Esophagus muscularis mucosa (tissue), 4 donors: ENCODE measurements at places on chromosomes 5 and 9. TPM values are rescaled to one million over a fixed set of nuclear protein-coding genes. Genes with fewer than 3 reads are reported as not detected.

DNA sequence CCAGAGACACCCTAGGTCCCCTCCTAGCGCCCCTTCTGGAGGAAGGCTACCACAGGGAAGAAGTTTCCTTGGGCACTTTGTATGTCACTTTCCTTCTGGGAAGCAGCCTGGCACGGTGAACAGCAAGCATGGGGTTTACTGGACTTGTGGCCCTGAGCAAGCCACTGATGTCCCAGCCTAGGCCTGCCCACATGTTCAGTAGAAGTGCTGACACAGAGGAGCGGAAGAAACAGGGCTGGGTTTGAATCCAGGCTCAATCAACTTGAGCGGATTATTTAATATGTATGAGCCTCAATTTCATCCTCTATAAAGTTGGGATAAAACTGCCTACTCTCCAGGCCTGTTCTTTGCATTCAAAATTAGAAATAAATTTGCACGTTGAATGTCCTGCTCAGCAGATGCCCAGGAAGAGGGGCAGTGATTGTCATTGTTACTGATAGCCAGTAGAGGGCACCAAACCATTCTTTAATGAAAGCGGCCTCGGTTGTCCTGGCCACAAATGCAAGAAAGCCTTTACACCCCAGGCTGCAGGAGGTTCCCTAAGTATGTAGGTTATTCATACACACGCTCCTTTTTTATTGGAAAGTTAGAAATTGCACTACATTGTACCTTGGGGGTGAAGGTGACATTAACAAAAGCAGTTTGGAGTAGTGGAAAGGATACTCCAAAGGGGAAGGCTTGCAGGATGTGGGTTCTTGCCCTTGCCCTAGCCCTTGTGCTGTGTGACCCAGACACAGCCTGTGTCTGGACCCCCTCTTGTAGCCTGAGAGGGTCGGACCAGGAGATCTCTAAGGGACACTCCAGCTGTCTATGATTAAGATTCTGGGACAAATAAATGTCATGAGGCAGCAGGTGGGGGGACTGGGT, 13.4 kb upstream of the XPA start:
- H3K36me3 ChIP-seq = no peaks in the 10 kb centered on the region
- no peaks in the 10 kb centered on the region for H3K27me3 ChIP-seq
- no peak overlapping the region for H3K4me3 ChIP-seq
- H3K4me1 ChIP-seq = peaks cover 5% of the 10 kb centered on the region
- DNase-seq = no peak
- H3K27ac ChIP-seq = no peak overlapping the region

DNA sequence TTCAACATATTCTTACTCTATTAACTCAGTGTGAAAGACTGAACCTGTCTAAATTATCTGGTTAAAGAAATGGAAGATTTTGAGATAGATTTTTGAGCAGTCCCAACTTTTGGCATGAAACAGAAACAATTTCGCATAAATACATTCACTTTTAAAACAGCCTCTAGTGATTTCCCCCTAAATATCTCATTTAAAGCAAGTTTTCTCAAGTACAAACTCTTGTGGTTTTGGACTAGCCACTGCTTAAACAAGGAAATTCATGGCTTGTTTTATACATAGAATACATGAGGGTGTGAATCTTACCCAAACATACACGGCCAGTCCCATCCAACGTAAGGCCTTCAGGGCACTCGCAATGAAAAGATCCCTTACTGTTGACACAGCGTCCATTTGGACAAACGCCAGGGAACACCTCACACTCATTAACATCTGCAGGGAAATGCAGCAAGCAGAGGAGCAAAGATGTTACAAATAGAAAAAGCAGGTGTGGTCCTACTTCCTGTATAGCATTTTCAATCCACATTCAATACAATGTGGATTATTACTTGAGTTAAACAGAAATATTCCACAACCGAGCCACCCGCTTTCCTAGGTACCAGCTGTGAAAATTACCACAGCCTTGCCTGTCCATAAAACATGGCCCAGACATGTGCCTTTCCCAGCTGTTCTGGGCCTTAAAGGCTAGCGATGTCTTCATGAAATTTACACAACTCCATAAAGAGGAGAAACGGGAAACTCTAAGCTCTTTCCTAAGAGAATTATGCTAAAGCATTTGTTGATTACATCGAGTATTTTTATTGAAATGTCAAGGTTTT, 188.8 kb downstream of the FBN2 start:
- H3K36me3 ChIP-seq = peaks cover 7% of the 10 kb centered on the region
- no peak for DNase-seq
- H3K27me3 ChIP-seq = no peaks in the 10 kb centered on the region
- peaks cover 36% of the 10 kb centered on the region for H3K4me1 ChIP-seq

GRCh38 chr5:87048156-87048555, 219.5 kb upstream of the RASA1 start:
- no peak for DNase-seq
- no peak overlapping the region for H3K27ac ChIP-seq
- no peak overlapping the region for H3K4me3 ChIP-seq
- no peaks in the 10 kb centered on the region for H3K36me3 ChIP-seq
- no peaks in the 10 kb centered on the region for H3K27me3 ChIP-seq

DNA sequence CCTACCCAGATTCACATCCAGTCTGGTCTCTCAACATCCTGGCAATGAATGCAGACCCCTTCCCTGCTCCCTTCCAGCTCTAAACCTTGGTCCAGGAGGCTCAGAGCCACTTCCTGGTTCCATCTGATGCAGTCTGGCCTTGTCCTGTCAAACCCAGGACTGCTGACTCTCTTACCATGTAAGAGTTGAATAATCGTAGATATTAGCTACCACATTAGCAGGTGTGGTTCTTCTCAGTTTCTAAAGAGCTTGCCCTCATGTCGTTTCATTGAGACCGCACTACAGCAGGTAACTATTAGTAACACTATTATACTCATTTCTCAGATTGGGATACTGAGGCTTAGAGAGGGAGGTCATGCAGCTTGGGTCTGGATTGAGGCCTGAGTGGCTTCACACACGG, 133.3 kb downstream of the BOD1 start:
- H3K4me1 ChIP-seq = peaks cover 54% of the 10 kb centered on the region
- H3K27me3 ChIP-seq = no peaks in the 10 kb centered on the region
- no peak overlapping the region for H3K4me3 ChIP-seq
- DNase-seq = no peak

Gene FOXD4L6
- not detected for total RNA-seq

Gene CNTLN
- 10.6 TPM for total RNA-seq

Gene PCDHB7
- 1.1 TPM for total RNA-seq
